ENCODE measurements at places on chromosomes 7 and 10.

DNA sequence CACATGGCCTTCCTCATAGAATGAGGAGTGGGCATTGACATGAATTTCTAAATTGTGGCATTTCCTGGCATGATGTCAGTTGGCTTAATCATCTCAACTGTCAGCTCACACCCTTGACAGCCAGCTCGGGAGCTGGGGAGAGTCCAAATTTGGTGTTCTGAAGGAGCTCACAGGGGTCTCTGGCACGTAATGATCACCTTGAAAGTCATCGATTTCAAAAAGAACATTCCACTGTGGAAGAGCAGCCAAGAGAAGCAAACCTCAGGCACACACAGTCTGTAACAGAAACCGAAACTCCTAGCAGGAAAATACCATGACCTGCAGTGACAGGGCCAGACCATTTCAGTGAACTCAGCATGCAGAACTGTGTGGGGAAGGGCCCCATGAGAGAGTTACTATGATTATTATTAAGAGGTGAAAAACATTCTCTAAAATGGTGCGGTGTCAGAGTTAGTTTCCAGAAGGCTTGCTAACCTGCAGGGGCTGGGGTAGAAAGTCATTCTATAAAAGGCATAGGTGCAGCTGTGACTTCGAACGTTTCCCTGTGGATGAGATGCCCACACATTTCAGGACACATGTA lies 26.4 kb upstream of the KLF6 start:
- DNase-seq: no peak

DNA sequence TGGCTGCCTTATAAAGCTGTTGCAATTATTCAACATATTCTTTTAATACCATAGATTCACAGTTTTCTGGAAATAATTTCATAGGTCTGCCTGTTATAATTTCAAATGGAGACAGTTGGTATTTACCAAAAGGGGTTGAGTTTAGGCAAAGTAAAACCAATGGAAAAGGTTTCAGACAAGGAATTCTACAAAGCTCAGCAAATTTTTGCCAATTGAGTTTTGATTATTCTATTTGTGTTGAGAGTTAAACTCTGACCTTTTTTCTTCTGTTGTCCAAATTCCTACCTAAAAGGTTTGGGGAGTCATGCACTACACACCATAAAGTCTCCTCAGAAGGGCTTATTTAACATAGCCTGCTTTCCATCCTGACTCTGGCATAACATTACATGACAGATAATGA lies 38.5 kb upstream of the ABCA13 start:
- DNase-seq: no peak

DNA sequence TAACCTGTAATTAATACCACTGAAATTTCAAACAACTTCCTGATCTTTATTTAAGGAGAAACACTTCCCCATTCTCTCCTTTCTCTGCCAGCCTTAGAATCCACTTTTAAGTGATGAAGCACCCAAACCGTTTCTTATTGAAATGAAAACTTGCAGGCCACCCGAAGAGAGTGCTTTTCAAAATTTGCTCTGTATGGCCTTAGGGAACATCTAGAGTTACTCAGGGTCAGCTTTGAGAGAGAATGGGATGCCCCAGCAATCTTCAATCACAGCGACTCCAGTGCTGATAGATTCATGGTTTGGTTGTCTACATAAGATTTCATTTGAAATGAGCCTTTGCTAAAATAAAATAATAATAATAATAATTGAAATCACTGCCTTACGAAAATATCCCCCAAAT lies 323.1 kb downstream of the PCLO start:
- DNase-seq: no peak

- no peak for DNase-seq
Observed at GRCh38 chr7:26159243-26159642, 7.2 kb downstream of the NFE2L3 start.

GRCh38 chr10:84244651-84245270 lies at the start of gene RGR:
RGR (plus strand) TSS chr10:84245053; CDS start chr10:84245091, 38 bp downstream.
- no peak for DNase-seq

DNA sequence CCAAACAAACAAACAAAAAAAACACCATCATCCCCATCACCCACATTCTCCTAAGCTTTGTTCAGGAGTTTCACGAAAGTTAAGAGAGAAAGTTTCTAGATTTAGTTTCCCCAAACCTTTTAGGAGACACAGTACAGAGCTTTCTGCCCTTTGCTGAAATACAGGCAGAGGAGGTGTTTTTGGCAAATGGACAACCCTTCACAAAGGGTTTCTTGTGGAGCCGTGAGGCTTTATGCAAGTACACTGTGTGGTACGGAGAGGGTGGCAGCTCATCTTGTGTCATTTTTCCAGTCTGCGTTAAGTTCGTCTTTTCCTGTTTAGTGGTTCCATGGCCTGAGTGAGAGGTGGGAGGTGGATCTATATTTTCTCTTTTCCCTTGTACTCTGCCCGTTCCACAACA lies 215.5 kb upstream of the PRKCQ start:
- no peak for DNase-seq

DNA sequence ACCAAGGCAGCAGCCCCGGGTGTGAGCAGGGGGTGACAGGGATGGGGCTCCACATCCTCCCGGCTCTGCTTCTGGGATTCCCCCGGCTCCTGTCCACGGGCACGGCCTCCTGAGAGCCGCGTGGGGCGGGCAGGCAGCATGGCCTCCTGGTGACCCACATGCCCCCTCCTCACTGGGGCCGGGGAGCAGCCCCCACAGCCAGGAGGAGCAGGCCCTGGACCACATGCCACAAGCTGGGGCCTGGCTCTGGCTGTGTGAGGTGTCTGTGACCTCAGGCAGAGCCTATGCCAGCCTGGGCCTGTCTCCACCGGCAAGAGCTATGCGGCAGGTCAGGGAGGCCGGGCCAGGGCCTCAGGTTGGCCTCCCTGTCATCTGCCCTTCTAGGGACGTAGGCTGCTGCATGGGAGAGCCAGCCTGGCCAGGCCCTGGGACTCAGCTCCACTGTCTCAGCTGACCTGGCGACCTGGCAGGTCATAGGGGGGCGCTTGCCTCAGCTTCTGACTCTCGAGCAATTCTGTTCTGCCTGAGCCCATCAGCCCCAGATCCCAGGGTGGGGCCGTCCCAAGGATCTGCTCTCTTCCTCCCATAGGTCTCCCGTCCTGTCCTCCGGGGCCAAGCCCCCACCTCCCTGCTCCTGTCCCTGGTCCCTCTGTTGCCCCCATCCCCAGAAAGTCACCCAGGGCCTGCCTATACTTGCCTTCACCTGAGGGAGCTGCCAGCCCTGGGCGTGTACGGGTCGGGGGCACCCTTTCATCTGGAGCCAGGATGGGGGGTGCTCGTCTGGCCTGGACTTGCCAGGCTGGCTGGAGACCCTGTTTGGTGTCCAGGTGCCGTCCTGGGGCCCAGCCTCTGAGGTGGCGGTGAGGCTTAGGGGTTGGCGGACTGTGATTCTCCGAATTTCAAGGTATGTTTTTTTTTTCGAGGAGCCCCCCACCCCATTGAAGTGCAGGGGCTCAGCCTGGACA lies 3.9 kb upstream of the TMEM184A start:
- DNase-seq: no peak

GRCh38 chr10:27390681-27391080 lies 113.4 kb upstream of the RAB18 start:
- no peak for DNase-seq

DNA sequence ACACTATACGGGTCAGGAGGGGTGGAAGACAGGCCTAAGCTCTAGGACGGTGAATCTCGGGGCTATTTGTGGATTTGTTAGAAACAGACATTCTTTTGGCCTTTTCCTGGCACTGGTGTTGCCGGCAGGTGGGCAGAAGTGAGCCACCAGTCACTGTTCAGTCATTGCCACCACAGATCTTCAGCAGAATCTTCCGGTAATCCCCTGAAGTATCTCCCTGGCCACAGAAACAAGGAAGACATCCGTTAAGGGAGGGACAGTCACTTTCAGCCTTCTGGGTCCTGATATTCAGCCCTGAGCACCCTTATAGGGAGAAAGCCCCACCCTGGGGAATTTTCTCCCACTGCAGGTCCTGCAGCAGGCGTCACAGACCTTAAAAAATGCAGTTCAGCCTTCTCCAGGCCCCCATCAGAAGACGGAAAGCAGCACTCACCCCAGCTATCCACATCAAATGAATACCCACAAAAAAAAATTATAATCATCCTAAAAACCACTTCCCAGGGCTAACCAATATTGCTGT lies 23.2 kb downstream of the PLAC9 start:
- DNase-seq: no peak

GRCh38 chr7:112459645-112460044 lies 9.4 kb downstream of the IFRD1 start:
- no peak for DNase-seq

DNA sequence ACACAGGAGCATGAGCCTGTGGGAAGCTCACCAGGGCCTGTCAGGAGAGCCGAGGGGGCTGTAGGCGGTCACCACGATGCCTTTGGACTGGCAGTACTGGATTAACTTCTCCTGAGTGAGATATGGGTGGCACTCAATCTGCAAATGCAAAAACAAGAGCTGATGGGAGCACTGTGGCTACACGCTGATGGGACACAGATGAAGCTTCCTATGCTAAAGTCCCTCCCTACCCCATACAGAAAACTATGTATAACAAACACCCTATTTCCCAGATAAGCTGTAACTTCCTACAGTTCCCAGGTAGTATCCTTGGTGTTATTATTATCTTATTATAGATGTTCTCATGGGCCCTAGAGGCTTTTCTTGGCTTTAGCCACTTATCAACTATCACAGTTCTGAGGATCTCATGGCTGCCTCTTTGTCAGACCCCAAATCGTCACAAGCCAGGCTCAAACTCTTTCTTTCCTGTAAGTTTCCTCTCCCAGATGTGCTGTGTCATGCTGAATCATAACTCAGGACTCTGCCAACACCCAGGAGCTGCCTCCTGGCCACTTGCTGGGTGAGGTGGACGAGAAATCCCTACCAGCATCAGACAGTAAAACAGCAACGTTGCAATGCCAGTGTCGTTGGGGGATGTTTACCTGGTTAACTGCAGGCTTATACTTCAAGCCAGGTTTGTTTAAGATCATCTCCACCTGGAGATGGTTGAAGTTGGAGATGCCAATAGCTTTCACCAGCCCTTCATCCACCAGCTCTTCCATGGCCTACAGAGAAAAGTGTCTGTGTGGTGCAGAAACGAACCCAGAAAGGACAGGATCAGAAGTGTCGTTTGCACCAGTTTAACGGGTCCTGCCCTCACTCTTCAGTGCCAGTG lies 10.3 kb downstream of the AKR1B1 start:
- no peak for DNase-seq

- DNase-seq: no peak
Observed at GRCh38 chr10:100615908-100616307, 80.2 kb downstream of the HIF1AN start.

- DNase-seq: no peak
Observed at GRCh38 chr7:3917436-3917835, 616.4 kb downstream of the SDK1 start.

GRCh38 chr10:85741626-85742300 lies 624.8 kb downstream of the GRID1 start:
- DNase-seq: no peak

- DNase-seq: no peak
Observed at GRCh38 chr7:26182283-26182682, 18.3 kb downstream of the HNRNPA2B1 start.

DNA sequence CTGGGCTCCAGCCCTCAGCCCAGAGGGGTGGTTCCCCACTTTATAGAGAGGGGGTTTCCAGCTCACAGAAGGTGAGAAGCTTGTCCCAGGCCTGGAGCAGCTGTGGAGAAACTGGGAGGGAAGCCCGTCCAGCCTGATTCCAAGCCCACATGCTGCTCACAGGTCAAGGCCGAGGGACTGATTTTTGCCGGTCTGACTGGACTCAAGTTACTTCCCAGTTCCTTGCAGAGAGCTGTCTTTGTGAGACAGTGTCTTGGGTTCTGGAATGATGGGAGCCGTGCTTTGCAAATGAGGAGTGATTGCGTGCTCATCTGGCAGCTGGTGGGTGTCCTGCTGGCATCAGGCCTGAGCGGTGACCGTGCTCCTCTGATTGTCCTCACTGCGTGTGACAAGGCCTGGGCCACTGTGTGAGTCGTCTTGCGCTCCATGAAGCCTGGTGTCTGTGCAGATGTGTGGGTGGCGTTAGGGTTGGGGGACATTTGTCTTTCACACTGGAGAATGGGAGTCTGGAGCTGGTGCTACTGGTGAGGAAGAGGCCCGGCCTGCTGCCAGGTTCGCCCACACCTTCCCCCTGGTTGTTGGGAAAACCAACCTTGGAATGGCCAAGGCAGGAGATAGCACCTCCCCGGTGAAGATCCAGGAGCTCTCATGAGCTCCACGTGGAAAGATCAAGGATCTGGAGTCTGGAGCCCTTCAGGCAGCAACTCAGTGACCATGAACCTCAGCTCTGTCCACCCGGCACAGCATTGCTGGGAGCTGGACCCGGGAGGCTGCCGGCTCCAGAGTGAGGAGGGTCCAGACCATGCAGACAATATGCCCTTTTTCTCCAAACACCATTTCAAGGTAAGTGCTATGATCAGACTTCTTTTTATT lies 129.6 kb downstream of the SMURF1 start:
- DNase-seq: no peak

DNA sequence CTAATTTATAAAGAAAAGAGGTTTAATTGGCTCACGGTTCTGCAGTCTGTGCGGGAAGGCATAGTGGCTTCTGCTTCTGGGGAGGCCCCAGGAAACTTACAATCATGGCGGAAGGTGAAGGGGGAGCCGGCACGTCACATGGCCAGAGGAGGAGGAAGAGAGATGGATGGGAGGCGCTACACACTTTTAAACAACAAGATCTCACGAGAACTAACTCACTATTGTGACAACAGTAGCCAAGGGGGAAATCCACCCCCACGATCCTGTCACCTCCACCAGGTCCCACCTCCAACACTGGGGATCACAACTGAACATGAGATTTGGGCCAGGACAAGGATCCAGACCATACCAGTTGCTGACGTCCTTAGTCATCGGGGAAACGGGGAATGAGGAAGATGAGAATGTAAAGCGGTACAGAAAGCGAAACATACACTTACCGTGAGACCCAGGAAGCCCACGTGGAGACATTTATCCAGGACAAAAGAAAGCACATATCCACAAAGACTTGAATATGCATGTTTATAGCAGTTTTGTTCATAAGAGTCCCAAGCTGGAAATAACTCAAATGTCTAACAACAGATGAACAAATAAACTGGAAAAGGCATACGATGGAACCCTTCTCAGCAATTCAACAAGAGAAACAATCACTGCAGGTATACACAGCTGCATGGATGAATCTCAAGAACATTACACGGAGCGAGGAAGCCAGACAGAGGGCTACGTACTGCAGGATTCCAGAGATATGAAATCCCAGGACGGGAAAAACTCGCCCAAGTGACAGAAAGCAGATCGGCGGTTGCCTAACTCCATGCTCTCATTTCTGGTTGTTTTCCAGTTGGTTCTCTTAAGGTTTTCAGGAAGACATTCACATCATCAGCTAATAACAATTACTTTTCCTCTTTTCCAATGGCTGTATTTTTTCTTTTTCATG lies 26.2 kb upstream of the INPP5A start:
- no peak for DNase-seq
